Karpas-422 (cell line): ENCODE measurements at places on chromosomes 12 and 14.

DNA sequence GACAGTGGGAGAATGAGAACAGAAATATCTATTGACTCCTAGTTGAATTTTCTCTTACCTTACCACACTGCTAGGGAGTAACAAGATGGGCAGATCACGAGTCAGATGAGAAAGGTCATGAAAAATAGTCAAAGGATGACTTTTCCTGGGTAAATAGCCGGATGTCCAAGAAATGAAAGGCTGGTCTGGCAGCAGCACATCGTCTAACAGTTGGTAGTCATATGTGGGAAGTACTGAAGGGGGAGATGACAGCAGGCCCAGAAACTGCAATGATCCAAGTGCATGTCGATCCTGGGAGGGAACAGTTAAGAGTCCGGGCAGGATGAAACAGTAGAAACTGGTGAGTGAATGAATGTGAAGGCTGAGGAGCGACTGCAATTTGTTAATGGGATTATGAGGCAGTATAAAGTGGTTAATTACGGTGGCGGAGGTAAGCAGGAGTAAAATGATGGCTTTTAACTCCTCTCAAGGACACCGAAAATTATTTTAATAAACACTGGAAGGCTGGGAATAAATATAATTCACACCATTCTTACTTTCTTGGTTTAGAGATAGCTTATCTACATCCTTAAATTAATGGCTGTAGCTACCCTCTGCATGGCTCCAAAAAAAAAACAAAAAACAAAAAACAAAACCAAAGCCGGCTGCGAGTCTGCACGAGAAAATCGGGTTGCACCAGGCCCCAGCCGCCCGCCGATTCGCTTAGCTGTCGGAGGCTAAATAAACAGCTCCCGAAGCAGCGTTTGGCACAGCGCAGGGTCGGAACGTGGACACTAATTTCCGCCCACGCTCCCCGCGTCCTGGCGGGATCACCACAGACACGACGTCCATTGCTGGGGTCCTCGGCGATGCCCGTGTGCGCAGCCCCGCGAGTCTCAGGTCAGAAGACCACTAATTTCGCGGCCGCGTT, 1.0 kb upstream of the ERC1 start:
- H3K27me3 ChIP-seq, result no peaks in the 10 kb centered on the region
- peaks cover 33% of the 10 kb centered on the region for H3K4me1 ChIP-seq
- H3K27ac ChIP-seq, result no peak overlapping the region
- peak; percentile 80 for DNase-seq

DNA sequence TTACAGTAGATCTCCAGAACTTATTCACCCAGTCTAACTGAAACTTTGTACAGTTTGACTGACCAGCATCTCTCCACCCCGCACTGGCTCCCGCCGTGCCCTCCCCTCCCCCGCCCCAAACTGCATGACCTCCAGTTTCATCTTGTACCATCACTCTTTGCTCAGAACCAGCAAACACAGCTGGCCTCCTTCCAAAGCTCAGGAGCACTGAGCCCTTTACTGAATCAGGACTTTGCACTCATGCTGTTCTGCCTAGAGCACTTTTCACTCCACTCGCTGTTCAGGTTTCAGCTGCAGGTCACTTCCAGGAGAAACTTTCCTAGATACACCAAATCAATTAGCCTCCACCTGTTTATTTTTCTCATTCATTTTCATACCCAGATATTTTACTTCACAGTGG, 455.3 kb upstream of the PDE3A start:
- H3K36me3 ChIP-seq, result no peaks in the 10 kb centered on the region
- DNase-seq, result no peak
- H3K27me3 ChIP-seq, result no peaks in the 10 kb centered on the region
- H3K27ac ChIP-seq, result no peak overlapping the region
- no peak overlapping the region for H3K4me3 ChIP-seq

DNA sequence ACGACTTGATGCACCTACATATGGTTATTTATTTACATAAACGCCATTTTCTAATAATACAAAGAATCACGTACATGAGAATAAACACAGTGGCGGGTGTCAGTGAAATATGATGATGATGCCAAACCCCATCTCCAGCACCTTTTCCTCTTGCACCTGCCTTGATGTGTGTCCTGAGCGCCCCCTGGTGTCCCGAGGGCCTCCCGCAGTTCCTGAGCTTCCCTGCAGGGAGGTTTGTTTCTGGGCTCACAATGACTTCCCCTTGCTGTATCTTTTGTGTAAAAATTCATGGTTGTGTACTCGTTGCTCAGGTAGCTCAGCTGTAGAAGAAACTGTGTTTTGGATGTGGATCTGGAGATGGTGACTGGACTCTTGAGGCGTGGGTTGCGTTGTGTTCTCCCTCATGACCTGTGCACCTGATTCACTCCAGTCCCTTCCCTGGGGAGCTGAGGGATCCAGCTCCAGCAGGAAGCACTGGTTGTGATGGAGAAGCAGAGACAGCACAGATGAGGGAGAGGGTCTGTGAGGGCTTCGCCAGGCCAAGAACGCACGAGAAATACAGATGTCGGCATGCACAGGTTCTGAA, 1037.8 kb downstream of the TMEM121 start:
- no peaks in the 10 kb centered on the region for H3K4me1 ChIP-seq
- peak; percentile 86 for DNase-seq
- H3K27ac ChIP-seq, result no peak overlapping the region
- no peak overlapping the region for H3K4me3 ChIP-seq

- peak; percentile 63 for DNase-seq
- H3K4me1 ChIP-seq, result no peaks in the 10 kb centered on the region
- no peaks in the 10 kb centered on the region for H3K36me3 ChIP-seq
- no peak overlapping the region for H3K27ac ChIP-seq
- no peak overlapping the region for H3K4me3 ChIP-seq
Measured at GRCh38 chr14:93691042-93691780, 97.1 kb downstream of the PRIMA1 start.

DNA sequence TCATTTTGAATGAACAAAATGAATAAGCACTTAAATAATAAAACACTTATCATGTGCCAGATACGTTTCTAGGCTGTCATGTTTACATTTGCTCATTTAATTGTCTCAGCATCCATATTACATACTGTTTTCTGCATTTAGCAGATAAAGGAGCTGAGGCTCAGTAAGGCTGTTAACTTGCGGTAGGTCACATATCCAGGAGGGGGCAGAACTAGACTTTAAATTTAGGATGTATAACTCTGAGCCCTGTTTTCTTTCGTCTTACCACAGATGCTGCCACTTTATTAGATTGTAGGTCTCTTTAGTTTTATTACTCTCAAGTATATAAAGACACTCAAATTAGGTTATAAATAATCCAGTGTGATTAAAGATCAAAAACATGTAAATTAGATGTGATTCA, 17.7 kb downstream of the IRAK4 start:
- peak; percentile 64 for DNase-seq
- H3K27ac ChIP-seq, result no peak overlapping the region
- no peaks in the 10 kb centered on the region for H3K27me3 ChIP-seq
- H3K4me1 ChIP-seq, result peaks cover 6% of the 10 kb centered on the region; the same call in 1 of the 2 replicates

DNA sequence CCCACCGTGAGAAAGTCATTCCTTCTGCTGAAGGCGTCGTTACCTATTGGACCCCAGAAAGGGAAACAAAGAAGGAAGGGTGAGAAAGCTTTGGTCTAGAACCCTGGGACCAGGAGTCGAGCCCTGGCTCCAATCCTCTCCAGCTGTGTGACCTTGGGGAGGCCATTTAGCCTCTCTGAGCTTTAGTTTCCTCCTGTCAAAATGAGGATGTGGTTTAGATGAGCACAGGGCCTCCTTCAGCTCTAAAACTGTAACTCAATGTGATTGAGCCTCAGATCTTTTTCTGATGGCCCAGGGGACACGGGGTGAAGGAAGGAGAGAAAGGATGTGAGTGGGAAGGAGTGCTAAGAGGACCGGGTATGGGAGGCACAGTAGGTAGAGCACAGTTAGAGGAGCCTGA, 7.7 kb downstream of the JDP2 start:
- H3K27me3 ChIP-seq, result no peaks in the 10 kb centered on the region
- no peak overlapping the region for H3K4me3 ChIP-seq
- peaks cover 47% of the 10 kb centered on the region for H3K4me1 ChIP-seq
- no peak overlapping the region for H3K27ac ChIP-seq
- no peak for DNase-seq

GRCh38 chr12:91565846-91566245, 383.2 kb upstream of the DCN start:
- H3K27ac ChIP-seq, result no peak overlapping the region
- no peaks in the 10 kb centered on the region for H3K27me3 ChIP-seq
- H3K4me3 ChIP-seq, result no peak overlapping the region
- H3K4me1 ChIP-seq, result no peaks in the 10 kb centered on the region

- H3K27me3 ChIP-seq, result no peaks in the 10 kb centered on the region
- H3K4me3 ChIP-seq, result no peak overlapping the region
- H3K27ac ChIP-seq, result no peak overlapping the region
- peaks cover 4% of the 10 kb centered on the region; the same call in 1 of the 2 replicates for H3K4me1 ChIP-seq
Measured at GRCh38 chr12:31510034-31510433, 80.9 kb downstream of the DENND5B start.

DNA sequence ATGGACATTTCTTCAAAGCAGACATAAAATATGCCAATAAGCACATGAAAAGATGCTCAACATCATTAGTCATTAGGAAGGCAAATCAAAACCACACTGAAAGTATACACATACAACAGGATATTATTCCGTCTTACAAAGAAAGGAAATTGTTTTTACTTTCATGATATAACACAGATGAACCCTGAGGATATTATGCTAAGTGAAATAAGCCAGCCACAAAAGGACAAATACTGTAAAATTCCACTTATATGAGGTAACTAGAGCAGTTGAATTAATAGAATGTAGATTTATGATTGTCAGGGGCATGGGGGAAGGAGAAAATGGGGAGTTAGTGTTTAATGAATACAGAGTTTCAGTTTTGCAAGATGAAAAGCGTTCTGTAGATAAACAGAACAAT, 4.2 kb downstream of the ACYP1 start:
- H3K27ac ChIP-seq, result no peak overlapping the region
- peaks cover 23% of the 10 kb centered on the region for H3K36me3 ChIP-seq
- H3K4me3 ChIP-seq, result no peak overlapping the region
- H3K4me1 ChIP-seq, result peaks cover 11% of the 10 kb centered on the region
- DNase-seq, result no peak
- no peaks in the 10 kb centered on the region for H3K27me3 ChIP-seq
